ENCODE measurements at places on chromosomes 12 and 14.

DNA sequence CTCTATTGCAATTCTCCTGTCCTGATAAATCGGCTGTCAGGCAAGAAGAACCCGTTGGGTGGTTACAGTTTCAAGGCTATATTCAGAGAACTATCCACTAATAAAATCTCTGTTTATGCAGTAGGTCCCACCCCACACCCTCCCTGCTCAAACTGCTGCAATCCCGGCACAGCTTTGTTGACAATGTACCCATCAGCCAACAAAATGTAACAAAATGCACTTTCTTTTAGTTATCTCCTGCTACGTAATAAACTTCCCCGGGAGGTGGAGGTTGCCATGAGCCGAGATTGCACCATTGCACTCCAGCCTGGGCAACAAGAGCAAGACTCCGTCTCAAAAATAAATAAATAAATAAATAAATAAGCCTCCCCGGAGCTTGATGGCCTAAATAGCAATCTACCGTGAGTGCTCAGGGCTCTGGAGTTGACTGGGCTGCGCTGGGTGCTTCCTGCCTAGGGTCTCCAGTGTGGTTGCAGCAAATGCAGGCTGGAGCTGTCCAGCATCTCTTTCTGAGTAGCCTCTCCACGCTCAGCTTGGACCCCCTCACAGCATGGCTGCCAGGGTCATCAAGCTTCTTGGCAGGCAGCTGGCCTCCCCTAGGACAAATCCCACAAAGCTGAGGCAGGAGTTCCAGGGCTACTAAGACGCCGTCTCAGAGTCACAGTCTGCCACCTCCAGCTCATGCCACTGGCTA lies 43.2 kb upstream of the FBRSL1 start:
- no peak for DNase-seq

DNA sequence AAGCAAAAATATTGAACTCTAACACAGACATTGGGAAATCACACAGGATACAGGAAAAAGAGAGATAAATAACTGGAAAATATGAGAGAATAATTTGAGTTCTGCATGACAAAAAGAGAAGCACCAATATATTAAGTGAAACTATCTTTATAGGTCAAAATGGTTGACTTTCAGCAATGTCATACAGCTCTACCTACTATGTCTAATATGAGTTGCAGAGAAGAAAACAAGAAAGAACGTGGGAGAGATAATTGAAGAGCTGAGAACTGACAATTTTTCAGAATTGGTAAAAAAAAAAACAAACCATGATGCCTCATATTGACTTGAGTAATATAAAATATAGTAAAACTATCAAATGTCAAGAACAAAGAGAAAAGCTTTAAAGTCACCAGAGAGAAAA lies 221.7 kb downstream of the BCL11B start:
- no peak for DNase-seq

- peak; percentile 45 for DNase-seq
These were observed at the start of gene BDKRB2 for GRCh38 chr14:96204151-96205058. TSS of gene BDKRB2 (plus strand) at chr14:96204839. CDS start at chr14:96237108, 32,269 bp downstream.

- DNase-seq: peak; percentile 97
These were observed at the start of gene PLBD2 for GRCh38 chr12:113358381-113359132. TSS of gene PLBD2 (plus strand) at chr12:113358587. CDS start at chr12:113358601, 14 bp downstream.

DNA sequence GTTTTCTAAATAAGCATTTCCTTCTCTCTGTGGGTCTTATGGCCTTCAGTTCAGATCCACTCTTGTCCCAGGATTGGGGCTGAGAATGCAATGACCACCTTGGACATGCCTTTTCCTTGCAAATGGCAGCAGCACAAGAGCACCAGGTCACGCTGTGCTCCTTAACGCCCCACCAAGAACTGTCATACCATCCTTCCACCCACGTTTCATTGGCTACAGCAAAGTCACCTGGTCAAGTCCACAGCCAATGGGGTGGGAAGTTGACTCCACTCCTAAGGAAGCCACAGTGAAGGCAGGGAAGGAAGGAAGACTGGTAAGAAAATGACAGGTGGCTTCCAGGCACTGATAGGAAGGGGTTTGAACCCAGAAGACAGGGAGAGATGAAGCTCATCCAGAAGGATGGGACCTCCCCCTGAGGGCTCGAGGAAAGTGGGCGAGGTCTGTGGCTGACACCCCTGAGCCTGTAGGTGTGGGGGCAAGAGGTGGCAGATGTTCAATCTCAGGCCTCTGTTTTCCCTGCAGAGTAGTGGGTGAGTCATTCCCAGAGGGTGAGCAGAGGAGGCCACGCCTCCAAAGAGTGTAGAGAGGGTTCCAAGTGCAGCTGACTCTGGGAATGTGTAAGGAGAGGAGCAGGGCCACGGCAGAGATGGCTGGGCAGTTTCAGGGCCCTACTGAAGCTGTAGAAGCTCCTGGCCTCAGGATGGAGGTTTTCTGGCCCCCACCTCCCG lies 113.5 kb upstream of the VRK1 start:
- no peak for DNase-seq

DNA sequence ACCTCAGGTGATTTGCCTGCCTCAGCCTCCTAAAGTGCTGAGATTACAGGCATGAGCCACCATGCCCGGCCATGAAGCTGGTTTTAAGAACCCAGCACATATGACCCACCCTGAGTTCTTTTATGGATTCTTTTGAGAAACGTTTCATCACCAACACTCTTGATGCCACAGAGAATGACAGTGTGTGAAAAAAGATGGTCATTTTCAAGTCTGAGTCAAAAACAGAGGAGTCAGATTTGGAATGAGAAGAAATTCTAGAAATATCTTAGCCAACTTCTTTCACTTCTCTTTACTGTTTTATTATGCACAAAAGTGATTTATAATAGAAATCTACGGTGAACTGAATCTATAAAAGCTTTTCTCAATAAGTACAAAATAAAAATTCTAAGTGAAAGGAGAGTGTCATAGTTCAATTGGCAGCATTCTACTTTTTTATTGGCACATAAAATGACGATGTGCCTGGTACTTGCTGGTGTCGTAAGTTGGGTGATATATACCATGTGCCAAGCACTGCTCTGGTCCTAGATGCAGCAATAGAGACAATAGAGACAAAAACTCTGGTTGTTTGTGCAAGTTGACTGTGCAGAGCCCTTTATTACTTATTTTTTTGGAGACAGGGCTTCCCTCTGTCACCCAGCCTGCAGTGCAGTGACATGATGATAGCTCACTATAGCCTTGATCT lies 33.9 kb downstream of the CCDC177 start:
- no peak for DNase-seq

DNA sequence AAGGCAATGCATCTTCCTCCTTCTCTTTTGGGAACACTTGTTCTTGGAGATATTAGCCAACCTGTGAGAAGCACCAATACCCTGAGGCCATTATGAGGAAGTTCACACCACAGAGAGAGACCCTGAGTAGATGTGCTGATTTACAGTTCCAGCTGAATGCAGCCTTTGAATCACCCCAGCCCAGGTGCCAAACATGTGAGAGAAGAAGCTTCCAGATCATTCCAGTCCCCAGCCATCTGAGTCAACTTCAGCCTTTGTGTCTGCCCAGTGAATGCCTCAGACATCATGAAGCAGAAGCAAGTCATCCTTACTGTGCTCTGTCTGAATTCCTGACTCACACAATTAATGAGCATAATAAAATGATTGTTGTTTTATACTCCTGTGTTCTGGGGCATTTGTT lies 25.1 kb downstream of the C12orf42 start:
- no peak for DNase-seq

Measured in lung microvascular endothelial cell (primary cell).